ENCODE measurements at places on chromosomes 2 and 18.

GRCh38 chr2:226185616-226186211 lies 613.9 kb downstream of the IRS1 start:
- DNase-seq = peak; percentile 98

DNA sequence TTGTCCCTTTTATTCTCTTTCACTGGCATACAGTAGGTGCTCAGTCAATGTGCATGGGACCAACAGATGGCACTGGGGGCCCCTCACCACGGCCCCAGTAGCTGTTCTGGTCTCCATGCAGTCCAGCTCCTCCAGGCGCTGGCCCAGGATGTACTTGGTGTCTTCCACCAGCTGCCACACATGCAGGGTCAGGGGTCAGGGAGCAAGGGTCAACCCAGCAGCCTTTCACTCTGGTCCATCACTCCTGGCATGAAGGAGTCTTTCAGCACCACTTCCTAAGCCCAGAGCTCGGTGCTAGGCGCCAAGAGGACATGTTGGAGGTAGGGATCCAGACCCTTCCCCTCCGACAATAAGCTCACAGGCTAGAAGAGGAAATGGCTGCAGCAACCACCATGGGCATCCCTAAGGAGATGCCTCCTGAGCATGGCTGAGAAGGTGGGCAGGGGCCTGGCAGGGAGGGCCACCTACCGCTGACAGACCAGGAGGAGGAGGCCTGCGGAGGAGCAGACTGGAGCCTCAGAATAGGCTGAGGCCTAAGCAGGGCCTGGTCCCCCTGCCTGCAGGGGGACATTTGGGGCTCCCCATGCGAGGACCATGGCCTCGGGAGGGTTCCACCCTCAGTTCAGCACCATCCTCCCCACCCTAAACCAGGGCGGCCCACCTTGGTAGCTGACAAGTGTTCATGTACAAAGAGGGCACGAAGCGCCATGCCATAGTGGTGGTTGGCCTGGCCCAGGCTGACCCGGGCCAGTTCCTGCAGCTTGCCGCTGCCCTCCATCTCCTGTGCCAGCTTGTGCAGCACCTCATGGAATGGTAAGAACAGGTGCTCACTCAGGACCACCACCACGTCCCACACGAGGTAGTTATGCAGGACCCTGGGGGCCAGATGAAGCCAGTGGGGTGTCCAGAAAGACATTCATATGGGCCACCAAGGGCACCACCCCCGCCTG lies 10.2 kb downstream of the ALPG start:
- no peak for DNase-seq

DNA sequence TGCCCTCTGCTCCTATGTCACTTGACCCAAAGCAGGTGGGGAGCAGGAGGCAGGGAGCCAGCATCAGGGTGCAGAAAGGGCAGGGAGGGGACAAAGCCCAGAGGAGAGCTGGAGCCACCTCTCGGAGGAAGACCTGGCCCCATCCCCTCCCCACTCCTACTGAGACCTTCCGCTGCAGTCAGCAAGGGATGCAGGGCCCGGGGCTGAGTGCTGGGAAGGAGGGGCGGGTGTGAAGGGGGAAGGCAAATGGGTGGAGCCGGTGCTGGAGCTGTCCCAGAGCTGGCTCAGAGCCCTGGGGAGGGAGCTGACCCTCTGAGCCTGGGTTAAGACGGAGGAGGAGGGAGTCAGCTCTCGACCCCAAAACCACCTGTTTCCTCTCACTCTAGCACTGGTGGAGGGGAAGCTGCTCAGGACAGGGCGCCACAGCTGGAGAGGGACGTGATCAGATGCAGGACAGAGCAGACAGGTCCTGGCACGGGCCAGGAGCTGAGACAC lies 33.8 kb downstream of the HS1BP3 start:
- DNase-seq = no peak

DNA sequence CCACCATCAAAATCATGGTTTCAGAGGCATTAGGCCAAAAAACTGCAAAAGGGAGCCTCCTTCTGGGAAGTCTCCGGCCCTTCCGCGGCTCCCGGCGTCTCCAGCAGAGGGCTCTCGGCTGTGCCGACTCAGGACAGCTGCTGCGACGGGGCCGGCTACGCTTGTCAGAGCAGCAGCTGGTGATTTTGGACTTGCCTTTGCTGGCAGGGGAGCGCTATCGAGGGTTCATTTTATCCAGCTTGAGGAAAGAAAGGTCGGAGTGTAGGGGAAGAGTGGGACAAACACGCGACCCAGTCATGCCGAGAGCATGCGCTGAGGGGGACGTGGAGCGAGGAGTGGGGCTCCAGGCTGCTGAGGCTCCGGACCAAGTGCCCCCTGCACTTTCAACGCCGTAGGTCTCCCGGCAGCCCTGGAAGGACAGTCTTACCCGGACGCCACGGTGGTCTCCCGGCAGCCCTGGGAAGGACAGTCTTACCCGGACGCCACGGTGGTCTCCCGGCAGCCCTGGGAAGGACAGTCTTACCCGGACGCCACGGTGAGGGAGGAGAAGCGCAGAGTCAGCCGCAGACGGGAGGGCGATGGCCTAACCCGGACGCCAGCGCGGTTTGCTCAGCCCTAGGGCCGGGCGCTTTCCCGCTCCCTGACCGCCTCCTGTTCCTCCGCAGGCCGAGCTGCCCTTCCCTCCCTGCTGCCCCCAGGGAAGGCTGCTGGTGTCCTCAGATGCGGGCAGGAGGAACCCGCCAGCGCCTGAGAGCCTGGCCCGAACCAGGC lies 21.7 kb downstream of the DDX18 start:
- DNase-seq = peak; percentile 57

- DNase-seq = peak; percentile 83
Measured at GRCh38 chr2:195531754-195532153, 125.3 kb upstream of the SLC39A10 start.

DNA sequence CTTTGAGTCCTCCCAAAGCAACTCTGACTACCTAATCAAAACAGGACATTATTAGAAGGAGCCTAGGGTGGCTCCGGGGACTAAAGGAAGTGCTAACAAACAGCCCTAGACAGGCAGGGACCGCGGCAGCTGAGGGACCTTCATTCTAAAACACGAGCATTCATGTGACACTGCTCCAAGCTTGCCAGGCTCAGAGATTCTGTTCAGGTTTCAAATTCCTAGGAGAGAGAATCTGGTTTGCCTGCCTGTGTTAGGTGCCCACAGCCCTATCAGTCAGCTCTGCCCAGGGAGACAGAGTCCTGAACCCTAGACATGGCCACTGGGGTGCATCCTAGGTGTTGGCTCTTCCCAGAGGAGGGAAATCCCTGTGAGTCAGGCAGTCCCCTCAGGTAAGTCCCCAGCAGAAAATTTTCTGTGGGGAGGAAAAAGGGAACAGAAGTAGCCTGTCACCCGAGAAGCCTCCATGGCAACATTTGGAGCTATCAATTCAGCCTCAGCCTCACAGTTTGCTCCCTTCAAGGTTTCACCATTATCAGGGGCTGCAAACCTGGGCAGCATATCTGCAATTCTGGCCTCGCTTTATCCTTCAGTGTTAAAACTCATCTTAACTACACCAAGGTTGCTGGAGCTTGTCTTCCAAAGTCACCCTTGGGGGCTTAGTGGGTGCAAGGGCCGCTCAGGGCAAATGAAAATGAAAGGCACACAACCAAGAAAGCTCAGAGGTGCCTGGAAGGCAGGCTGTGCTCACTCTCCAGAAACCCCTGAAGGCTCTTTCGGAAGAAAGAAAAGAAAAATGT lies 28.6 kb downstream of the PCBP1 start:
- no peak for DNase-seq

DNA sequence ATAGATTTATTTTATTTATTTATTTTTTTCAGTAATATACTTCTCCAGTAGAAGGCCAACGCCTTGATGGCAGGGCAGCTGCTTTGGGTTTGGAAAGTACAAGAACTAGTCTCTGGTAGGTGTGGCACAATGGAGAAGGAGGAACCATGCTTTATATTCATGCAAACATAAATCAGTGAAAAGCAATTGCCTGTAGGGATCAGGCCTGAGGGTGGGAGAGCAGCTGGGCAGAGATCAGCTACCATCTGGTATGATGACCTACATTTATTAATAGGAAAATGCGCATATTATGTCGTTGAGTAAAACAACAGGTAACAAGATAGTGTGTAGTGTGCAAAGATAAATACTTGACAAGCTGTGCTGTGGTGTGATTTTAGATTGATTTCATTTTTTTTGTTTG lies 120.4 kb upstream of the TLK1 start:
- no peak for DNase-seq

DNA sequence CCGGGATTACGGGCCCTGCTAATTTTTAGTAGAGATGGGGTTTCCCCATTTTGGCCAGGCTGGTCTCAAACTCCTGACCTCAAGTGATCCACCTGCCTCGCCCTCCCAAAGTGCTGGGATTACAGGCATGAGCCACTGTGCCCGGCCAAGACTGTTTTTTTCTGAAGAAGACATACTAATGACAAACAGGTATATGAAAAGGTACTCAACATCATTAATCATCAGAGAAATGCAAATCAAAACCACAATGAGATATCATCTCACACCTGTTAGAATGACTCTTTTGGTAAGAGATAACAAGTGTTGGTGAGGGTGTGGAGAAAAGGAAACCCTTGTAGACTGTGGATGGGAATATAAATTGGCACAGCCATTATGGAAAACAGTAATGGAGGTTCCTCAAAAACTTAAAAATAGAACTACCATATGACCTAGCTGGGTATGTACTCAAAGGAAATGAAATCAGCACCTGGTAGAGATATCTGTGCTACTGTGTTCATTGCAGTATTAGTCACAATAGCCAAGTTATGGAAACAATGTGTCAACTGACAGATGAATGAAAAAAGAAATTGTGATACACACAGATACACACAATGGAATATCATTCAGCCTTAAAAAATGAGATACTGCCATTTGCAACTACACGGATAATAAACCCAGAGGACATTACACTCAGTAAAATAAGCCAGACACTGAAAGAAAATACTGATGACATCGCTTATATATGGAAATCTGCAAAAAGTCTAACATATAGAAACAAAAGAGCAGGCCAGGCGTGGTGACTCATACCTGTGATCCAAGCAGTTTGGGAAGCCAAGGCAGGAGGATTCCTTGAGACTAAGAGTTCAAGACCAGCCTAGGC lies 20.8 kb downstream of the SOS1 start:
- peak; percentile 70 for DNase-seq
